ENCODE measurements at places on chromosomes 1 and 21.

GRCh38 chr1:244836135-244836521, 670 bp downstream of the COX20 start:
- peak; percentile 5 for DNase-seq

DNA sequence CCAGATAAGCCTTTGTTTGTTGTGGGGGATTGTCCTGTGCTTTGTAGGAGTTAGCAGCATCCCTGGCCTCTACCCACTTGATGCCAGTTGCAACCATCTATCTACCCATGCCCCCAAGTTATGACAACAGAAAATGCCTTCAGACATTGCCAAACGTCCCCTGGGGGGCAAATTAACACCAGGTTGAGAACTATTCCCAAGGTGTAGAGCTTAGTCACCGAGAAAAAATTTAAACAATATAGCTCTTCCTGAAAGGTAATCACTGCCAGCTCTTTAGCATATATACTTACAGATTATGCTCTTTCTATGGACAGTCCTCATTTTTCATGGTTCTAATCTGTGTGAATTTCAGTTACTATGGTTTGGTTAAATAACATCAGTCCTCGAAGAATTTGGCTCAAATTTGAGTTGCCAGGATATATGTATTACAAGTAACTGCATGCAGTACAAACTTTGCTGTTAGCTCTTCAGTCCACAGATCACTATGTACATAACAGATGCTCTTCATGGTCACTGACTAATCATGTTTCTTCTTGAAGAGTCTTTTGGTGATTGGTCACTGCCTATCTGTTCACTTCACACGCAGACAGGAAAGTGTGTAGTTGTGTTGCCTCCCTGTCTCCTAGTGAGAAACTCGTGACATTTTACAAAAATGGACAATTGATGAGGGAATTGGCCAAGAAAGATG, 25.2 kb downstream of the MAPKAPK2 start:
- DNase-seq = no peak

- DNase-seq = peak; percentile 33
Measured at GRCh38 chr1:48916130-48917069, 139.7 kb upstream of the BEND5 start.

DNA sequence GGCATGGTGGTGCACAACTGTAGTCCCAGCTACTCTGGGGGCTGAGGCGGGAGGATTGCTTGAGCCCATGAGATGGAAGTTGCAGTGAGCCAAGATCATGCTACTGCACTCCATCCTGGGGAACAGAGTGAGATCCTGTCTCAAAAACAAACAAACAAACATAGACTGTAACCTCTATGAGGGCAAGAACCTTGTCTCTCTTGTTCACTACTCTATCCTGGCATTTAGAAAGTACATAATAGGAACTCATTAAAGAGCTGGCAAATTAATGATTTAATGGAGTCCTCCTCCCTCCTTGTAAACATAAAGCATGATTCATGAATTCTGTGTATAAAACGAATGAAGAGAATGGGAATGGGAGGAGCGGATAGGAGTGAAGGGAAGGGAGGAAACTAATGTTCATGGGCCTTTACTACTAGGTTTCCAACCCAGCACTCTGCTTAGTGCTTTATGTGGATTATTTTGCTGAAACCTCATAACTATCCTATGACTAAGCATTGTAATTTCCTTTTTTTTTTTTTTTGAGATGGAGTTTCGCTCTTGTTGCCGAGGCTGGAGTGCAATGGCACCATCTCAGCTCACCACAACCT, 8.6 kb downstream of the LMOD1 start:
- no peak for DNase-seq

GRCh38 chr1:163912170-163912884, 590.6 kb downstream of the NUF2 start:
- DNase-seq = no peak

GRCh38 chr1:2019571-2020309, 595 bp downstream of the GABRD start:
- no peak for DNase-seq

DNA sequence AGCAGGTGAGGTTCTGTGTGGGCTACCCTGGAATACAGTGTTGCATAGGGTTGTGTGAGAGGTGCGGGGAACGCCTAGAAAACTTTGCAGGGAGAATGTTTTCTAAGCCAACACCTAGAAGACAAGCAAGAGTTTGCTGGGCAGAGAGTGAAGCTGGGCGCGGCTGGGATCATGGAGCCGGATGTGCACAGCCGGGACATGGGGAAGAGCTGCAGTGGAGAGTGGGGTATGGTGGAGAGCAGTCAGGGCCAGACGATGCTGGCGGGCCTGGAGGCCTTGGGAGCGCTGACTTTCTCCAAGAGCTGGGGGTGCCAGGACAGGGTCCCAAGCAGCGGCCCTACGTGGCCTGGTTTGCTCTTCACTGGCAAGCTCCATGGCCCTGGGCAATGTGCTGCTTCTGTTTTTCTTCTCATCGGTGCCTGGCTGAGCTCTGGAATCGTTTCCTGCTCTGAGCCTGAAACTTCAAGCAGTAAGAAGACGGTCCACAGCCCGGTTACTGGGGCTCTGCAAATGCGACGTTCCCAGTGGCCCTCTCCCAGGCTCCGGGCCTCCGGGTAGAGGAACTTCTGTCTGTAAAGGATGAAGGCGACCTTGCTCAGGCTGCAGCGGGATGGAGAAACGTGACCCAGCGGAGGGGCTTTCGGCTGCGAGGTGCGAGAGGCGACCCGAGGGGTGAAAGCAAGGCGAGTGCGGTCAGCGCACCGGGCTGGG, 51.9 kb upstream of the CD34 start:
- DNase-seq = no peak

- no peak for DNase-seq
Measured at GRCh38 chr1:11536573-11537379, 57.8 kb downstream of the DISP3 start.

DNA sequence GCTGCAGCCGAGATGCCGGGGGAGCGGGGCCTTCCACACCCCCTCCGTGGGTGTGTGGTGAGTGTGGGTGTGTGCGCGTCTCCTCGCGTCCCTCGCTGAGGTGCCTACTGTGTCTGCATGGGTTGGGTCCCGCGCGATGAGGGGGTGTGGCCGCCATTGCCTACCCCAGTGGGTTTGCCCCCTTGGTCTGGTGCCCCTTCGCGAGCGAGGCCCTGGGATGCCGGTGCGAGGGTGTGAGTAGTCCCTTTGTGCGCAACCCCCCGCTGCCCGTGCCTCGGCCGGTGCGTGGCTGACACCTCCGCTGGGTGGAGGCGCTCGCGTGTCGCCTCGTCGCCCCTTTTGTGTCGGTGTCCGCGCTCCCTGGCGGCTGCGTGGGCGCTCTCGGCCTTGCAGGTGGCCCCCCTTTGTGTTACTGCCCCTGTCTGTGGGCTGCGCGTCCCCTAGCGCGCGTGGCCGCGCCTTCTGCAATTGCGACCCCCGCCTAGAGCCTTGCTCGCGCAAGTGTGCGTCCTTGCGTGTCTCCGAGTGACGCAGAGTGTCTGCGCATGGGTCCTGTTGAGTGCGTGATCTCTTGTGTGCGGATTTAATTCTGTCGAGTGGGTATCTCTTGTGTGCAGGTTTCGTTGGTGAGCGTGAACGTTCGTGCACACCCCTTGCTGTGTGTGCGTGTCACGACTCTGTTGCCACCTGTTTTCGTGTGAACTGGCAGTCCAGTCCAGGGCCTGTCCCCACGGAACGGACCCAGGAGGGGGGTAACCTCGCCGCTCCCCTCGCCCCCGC, 553 bp downstream of the TTC3 start:
- DNase-seq = no peak

DNA sequence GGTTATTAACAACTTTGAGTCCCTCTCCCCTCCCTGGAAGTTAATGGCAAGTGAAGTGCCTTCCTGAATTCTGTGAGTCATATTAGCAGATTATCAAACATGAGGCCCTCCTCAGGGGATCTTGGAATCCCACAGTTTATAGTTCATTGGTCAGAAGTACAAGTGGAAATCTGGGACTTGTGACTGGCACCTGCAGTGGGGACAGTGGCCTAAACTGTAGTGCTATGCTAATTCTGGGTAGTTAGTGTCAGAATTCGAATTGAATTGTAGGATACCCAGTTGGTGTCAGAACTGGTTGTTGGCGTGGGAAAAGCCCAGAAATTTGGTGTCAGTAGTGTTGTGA, 26.2 kb downstream of the ZYG11B start:
- no peak for DNase-seq

DNA sequence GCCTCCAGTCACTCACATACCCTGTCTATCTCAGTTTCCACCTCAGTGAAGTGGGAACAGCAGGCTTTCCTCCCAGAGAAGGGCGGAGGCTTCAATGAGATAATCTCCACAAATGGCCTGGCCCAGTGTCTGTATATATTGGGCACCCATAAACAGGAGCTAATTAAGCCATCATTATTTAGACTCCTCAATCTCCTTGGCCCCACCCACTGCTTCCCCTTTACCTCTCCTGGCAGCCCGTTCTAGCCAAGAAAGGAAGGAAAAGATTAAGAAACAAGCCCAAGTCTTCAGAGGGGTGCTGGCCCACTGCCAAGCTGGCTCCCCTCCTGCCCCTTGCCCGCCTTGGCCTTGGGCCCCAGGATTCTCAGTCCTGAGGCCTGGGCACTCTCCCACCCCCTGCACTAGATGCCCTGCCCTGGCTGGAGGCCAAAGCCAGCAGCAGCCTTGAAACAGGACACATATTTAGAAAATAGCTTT, 15.9 kb upstream of the EPB41 start:
- DNase-seq = no peak

DNA sequence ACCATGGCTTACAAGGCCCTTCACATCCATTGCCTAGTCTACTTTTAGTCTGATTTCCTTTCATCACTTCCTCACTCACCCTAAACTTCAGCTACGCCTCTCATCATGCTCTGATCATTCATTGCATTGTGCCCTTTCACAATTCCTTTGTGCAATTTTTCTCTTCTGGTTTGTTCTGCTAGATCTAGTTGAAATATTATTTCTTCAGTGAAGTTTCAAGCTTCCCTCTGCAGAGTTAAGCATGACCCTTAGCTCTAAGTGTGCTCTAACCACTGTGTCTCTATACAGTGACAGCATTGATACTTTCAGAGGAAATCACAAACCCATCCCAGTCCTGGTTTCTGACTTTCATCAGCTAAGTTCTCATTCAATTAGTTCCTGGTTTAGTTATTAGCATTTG, 166.1 kb downstream of the PLA2G4A start:
- no peak for DNase-seq

DNA sequence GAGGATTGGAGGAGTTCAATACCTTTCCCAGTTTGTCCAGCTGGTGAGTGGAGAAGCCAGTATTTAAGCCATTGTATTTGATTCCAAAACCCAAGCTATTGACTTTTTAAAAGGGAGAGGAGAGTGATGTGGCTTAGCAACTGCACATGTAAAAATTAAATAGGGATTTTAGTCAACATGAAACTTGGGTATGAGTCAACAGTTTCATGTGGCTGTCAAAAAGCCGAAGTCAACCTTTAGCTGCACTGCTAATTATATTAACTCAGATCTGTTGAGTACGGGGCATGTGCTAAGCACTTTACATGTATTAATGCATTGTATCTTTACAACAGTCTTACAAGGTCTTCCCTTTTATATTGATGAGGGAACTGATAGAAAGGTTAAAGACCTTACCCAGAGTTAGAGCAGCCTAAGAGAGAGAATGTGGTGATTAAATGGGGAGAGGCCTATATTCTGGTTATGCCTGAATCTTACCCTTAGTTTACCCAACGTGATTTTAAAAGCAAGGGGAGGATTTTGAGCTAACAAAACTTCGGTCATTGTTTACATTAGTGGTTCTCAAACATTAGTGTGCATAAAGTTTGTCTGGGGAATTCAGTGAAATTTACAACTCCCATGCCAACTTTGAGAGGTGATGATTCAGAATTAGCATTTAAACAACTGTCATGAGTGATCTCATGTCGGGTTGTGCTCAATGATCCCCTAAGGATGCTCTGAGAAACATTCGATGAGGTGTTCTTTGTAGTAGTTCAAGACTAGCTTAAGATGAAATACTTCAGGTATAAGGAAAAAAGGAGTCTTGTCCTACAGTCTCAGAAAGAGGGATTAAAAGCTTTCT, 6.9 kb upstream of the SLC35F3 start:
- peak; percentile 10 for DNase-seq

- no peak for DNase-seq
Measured at GRCh38 chr1:67747671-67748546, 62.9 kb downstream of the GADD45A start.

DNA sequence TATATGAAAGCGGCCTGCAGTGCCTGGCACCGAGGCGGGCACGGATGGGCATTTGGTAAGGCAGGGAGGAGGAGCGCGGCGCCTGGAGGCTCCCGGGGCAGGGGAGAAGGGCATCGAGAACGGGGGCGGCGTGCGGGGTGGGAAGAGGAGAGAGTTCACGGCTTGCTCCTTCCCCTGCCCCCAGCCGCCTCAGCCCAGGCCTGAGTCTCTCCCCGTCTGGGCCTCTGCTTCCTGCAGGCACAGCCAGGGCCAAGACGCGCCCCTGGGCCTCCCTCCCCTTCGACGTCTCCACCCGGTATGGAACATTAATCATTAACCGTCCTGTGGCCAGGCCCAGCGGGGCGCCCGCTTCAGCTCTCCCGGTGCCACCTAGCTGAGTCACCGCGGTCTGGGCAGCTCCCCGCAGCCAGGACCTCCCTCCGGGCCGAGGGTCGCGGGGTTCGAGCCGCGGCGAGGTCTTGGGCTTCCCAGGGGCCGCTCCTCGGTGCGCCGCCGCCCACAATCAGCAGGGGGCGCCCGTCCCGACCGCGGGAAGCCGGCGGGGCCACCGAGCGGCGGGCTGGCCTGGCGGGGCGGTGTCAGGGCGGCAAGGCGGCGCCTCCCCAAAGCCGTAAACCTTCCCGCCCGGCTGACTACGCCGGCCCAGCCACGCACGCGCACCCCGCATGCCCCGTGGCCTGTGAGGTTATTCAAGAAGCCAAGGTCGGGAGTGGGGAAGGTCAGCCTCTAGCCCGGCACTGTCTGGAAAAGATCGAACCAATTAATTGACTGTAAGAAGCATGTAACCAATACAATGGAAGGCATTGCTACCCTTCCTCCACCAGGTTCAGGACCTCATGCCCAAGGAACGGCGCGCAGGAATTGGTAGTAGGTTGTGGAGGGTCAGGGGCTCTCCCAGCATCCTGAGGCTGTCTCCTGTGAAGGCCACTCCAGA, 23.4 kb upstream of the RD3 start:
- no peak for DNase-seq

DNA sequence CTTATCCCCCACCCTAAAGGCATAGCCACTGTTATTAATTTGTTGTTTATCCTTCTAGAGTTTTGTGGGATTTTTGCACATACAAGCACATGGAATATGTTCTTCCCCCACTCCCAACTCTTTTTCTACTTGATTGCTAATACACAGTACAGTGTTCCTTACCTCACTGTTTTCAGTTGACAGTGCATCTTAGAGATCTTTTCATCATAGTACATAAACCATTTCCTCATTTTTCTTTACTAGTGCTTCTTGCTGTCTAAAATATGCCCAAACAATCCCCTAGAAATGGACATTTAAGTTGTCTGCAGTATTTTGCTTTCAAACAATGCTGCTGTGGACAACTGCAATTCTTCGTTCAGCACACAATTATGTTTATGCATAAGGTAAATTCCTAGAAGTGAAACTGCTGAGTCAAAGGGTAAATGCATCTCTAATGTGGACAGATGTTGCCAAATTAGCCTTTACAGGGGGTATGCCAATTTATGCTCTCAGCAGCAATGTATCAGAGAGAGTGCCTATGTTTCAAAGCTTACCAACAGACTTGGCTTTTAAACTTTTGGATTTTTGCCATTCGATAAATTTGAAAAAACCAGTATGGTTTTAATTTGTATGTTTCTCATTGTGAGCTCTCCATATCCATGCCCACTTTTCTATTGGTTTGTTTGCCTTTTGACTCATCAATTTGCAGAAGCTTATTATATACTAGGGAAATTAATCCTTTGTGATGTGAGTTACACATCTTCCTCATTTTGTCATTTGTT, 132.6 kb downstream of the MRPS6 start:
- DNase-seq = peak; percentile 32

Data from NCI-H1417 treated with DMSO at 0.1 percent for 48 hours (cell line).